Cardiac ventricle fibroblast (primary cell): ENCODE measurements at places on chromosomes 4 and X. TPM values are rescaled to one million over a fixed set of nuclear protein-coding genes. Genes with fewer than 3 reads are reported as not detected.

The IL3RA gene
- 2.8 TPM in 1 of 2 replicates, not detected in the other for total RNA-seq

The TLR1 gene
- total RNA-seq = 3.6 and 3.9 TPM in 2 replicates

The XK gene
- under 0.01 TPM in 1 of 2 replicates, not detected in the other for total RNA-seq

The CRLF2 gene
- total RNA-seq = not detected in 2 replicates

The TSPAN6 gene
- 21.9 and 24.9 TPM in 2 replicates for total RNA-seq

The BANK1 gene
- total RNA-seq = 0.05 and 0.06 TPM in 2 replicates

The SULT1B1 gene
- 0.05 TPM in 1 of 2 replicates, not detected in the other for total RNA-seq

The VCX3A gene
- total RNA-seq = not detected in 2 replicates

The TBC1D14 gene
- total RNA-seq = 18.4 and 24.4 TPM in 2 replicates

The ZCCHC12 gene
- total RNA-seq = not detected in 2 replicates

The RIBC1 gene
- total RNA-seq = 0.19 and 0.64 TPM in 2 replicates

The CCDC149 gene
- 8.5 and 10.5 TPM in 2 replicates for total RNA-seq

The GAGE12E gene
- not detected in 2 replicates for total RNA-seq

The IL21 gene
- not detected in 2 replicates for total RNA-seq

The MXRA5 gene
- total RNA-seq = 2.6 TPM in 2 replicates

The RNF212 gene
- 0.37 and 1.3 TPM in 2 replicates for total RNA-seq

The CABS1 gene
- total RNA-seq = not detected in 2 replicates

The ASMT gene
- not detected in 2 replicates for total RNA-seq

The F9 gene
- total RNA-seq = not detected in 2 replicates

The MSX1 gene
- 2.1 and 2.8 TPM in 2 replicates for total RNA-seq

The TRPC5OS gene
- total RNA-seq = not detected in 2 replicates

The RBMX2 gene
- 18.8 and 21.1 TPM in 2 replicates for total RNA-seq

The CT45A5 gene
- total RNA-seq = not detected in 2 replicates

The NDNF gene
- total RNA-seq = 0.12 and 0.20 TPM in 2 replicates

The HMGN5 gene
- 2.1 and 2.2 TPM in 2 replicates for total RNA-seq

The GRIA2 gene
- total RNA-seq = not detected in 2 replicates

The DCAF8L1 gene
- total RNA-seq = not detected in 2 replicates
